ENCODE measurements at places on chromosomes 11 and 22. TPM values are rescaled to one million over a fixed set of nuclear protein-coding genes. Genes with fewer than 3 reads are reported as not detected.
A peak's percentile ranks its signal among the peaks of the same experiment; 100 is the strongest.

DNA sequence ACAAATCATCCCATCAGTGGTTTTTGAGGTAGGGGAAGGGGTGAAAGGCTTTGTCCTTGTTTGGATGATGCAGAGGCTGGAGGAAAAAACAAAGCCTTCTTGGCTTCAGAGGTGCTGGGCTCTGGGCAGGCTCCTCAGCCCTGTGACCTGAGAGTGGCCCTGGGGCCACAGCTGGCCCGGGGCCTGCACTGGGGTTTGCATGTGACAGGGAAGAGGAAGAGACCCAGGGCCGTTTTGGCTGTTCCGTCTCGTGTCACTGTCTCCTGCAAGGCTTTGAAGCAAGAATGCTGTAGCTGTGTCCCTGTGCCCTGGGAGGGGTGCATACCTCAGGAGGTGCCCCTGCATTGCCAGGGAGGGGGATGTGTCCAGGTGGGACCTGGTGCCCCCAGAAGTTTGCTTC is 12.6 kb downstream of the ARHGAP8 start:
- H3K27me3 ChIP-seq, result peaks cover 2% of the 10 kb centered on the region
- H3K27ac ChIP-seq, result no peak overlapping the region
- H3K36me3 ChIP-seq, result no peaks in the 10 kb centered on the region
- H3K4me1 ChIP-seq, result no peaks in the 10 kb centered on the region
- no peak for DNase-seq

TST gene
- 1.2 TPM for total RNA-seq

DNA sequence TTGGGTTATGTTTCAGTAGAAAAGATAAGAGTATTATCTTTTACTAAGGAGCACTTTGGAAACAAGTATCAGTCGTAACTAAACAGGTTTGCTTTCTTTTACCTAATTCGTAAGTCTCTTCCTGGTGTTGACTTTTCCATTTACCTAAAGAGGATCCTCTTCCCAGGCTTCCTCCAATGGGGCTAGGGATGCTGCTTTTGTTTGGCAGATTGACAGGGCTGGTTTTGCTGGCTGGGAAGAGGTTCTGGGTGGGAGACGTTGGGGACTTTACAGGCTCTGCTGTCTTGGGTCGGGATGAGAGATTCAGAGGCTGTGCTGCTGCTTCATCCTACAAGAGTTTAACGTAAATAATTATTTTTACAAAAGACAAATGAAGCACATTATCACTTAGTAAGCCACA is 306.7 kb downstream of the SOX6 start:
- H3K27ac ChIP-seq, result no peak overlapping the region
- H3K4me1 ChIP-seq, result no peaks in the 10 kb centered on the region
- no peaks in the 10 kb centered on the region for H3K27me3 ChIP-seq
- no peak for DNase-seq

CEP126 gene
- 1.6 TPM for total RNA-seq

- H3K27me3 ChIP-seq, result no peaks in the 10 kb centered on the region
- H3K4me1 ChIP-seq, result no peaks in the 10 kb centered on the region
These were observed 32.4 kb upstream of the CBX7 start for GRCh38 chr22:39184586-39185577.

GRCh38 chr11:8167796-8168195 is 1.0 kb downstream of the RIC3 start:
- H3K4me3 ChIP-seq, result peak overlapping the region; percentile 80
- no peak overlapping the region for H3K27ac ChIP-seq
- no peaks in the 10 kb centered on the region for H3K36me3 ChIP-seq
- peaks cover 20% of the 10 kb centered on the region for H3K4me1 ChIP-seq
- no peak for DNase-seq

DNA sequence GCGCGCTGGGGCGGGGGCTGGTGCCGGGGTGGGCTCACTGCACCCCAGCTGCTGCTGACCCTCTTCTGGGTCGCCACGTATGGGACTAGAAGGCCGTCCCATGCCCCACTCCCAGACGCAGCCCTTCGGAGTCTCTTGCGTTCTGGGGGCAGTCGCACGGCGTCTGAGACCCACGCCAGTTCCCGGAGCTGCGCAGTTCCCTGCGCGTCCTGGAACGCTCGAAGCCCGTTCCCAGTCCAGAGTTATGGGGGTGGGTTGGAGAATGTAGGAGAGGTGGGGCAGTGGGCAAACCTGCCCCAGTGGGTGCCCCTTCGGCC is 375 bp downstream of the LAYN start:
- no peak for DNase-seq
- no peak overlapping the region for H3K27ac ChIP-seq
- H3K4me1 ChIP-seq, result peaks cover 48% of the 10 kb centered on the region
- H3K4me3 ChIP-seq, result peak overlapping the region; percentile 75
- H3K36me3 ChIP-seq, result peaks cover 47% of the 10 kb centered on the region
- H3K27me3 ChIP-seq, result peaks cover 22% of the 10 kb centered on the region

SLC25A45 gene
- 14.4 TPM for total RNA-seq

- H3K36me3 ChIP-seq, result no peaks in the 10 kb centered on the region
- no peak overlapping the region for H3K27ac ChIP-seq
- DNase-seq, result no peak
- no peak overlapping the region for H3K4me3 ChIP-seq
These were observed 393.7 kb downstream of the BRD1 start for GRCh38 chr22:49433717-49434611.
